ENCODE measurements at places on chromosomes 1 and 21.

DNA sequence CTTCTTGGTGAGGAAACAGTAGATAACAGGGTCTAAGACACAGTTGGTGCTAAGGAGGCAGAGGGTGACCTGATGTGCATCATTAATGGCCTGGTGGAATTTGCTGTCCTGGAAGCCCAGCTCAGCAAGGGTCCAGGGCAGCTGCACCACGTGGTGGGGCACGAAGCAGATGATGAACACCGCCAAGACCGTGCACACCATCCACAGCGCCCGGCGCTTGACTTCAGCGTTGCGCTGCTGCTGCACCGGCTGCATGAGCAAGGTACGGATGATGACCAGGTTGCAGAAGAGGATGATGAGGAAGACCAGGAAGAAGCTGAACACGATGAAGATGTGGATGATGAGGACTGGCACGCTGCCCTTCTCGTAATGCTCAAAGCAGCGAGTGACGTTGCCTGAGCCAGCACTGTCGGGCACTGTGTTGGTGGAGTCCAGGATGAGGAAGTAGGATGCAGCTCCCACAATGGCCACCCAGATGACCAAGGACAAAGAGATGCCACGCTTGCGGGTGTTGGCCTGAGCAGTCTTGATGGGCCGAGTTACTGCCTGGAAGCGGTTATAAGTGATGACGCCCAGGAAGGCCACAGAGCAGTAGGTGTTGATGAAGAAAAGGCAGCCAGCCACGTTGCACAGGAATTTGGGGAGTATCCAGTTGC, 26.2 kb downstream of the PTAFR start:
- H3K27ac ChIP-seq: no peak overlapping the region
- no peak for DNase-seq
- peaks cover 11% of the 10 kb centered on the region for H3K27me3 ChIP-seq
- H3K36me3 ChIP-seq: peaks cover 9% of the 10 kb centered on the region
- H3K4me3 ChIP-seq: no peak overlapping the region
- H3K4me1 ChIP-seq: no peaks in the 10 kb centered on the region

- DNase-seq: no peak
- H3K4me1 ChIP-seq: peaks cover 11% of the 10 kb centered on the region
- no peaks in the 10 kb centered on the region for H3K27me3 ChIP-seq
These were observed 122.3 kb downstream of the DMRTB1 start for GRCh38 chr1:53581476-53581875.

DNA sequence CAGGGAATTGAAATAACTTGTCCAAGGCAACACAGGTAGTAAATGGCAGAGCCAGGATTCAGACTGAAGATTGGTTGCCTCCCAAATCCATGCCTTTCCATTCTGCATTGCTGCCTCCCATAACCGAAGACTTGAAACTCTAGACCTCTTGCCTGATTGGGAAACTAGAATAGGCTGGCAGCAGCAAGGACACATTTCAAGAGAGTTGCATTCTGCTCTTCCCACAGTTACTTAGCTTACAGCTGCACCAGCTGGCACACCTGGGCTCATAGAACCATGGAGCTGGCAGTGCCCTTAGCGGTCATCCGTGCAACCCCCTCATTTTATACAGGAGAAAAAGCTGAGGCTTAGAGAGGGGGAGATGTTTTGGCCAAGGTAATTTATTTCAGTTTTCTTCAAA, 8.0 kb downstream of the TRNAU1AP start:
- no peaks in the 10 kb centered on the region for H3K27me3 ChIP-seq
- peaks cover 2% of the 10 kb centered on the region for H3K4me1 ChIP-seq
- H3K27ac ChIP-seq: no peak overlapping the region
- H3K4me3 ChIP-seq: no peak overlapping the region
- H3K36me3 ChIP-seq: peaks cover 10% of the 10 kb centered on the region

DNA sequence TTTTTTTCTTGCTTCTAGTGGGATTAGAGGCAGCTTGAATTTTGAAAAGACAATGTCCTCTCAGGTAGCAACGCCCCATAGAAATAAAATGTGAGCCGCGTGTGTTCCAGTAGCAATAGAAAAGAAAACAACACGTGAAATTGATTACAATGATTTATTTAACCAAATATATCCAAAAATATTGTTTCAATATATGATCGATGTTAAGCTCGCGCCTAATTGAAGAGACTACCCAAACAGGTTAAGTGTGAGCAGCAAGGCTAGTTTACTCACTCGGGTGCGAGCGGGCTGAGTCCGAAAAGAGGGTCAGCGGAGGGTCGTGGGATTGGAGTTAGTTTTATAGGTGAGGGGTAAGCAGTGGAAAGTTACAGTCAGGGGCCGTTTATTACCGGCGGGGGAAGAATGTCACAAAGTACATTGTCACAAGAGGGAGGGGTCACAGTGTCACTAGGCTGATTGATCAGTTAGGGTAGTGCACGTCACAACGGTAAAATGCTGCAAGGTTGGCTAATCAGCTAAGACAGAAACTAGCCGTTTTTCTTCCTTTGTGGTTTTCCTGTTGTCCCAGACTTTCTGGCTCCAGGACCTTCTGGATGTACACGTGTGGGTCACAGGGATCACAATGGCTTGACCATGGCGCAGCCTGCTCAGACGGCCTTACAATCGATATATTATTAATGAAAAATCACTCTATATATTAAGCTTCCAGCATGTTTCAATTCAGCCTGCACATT, 697 bp upstream of the ZNF670 start:
- H3K27me3 ChIP-seq: peaks cover 9% of the 10 kb centered on the region
- peak overlapping the region; percentile 87 for H3K4me3 ChIP-seq
- H3K4me1 ChIP-seq: peaks cover 18% of the 10 kb centered on the region
- peak; percentile 16 for DNase-seq

DNA sequence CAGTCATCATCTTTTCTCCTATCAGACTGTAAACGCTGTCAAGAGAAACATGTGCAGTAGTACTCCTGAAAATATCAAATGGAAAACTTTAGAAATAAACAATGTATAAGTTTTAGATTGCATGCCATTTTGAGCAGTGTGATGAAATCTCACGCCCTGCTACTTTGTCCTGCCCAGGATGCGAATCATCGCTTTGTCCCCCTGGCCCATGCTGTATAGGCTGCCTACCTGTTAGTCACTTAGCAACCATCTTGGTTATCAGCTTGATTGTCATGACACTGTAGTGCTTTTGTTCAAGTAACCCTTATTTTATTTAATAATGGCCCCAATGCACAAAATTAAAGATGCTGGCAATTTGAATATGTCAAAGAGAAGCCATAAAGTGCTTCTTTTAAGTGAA, 363.0 kb downstream of the ZP4 start:
- no peaks in the 10 kb centered on the region for H3K4me1 ChIP-seq
- no peak for DNase-seq
- no peaks in the 10 kb centered on the region for H3K36me3 ChIP-seq
- no peaks in the 10 kb centered on the region for H3K27me3 ChIP-seq

DNA sequence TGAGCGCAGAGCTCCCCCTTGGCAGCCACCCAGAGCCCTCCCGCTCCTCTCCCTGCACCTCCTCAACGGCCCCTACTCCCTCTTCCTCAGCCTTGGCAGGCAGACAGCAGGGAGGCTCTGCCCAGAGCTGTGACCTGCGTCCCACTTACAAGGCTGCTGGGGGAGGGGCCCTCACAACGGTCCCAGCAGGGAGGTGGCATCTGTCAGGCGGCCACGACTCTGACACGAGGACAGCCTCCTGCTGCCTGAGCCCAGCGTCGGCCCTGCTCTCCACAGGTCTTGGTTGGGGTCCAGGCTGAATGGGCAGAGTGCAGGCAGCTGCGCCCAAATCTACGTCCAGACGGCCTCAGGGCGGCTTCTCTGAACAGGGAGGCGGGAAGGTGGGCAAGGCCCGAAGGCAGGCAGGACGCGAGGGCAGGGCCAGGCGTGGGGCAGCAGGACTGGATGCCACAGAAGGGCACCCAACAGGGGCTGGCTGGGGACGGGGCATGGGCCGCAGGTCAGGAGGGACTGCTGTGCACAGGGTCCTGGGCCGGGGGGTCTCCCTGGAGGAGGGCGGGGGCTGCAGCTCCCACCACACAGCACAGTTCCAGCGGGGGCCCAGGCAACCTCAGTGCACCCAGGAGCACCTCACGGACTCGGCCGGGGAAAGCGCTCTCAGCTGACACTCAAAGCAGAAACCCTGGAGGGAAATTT, 7.5 kb downstream of the SLC19A1 start:
- H3K4me1 ChIP-seq: peaks cover 10% of the 10 kb centered on the region
- DNase-seq: no peak
- no peak overlapping the region for H3K4me3 ChIP-seq
- no peaks in the 10 kb centered on the region for H3K27me3 ChIP-seq

- no peak for DNase-seq
- peaks cover 25% of the 10 kb centered on the region for H3K4me1 ChIP-seq
- no peak overlapping the region for H3K4me3 ChIP-seq
- no peaks in the 10 kb centered on the region for H3K36me3 ChIP-seq
- peaks cover 14% of the 10 kb centered on the region for H3K27me3 ChIP-seq
- no peak overlapping the region for H3K27ac ChIP-seq
These were observed 567.2 kb downstream of the NPHP4 start for GRCh38 chr1:5424802-5425703.

DNA sequence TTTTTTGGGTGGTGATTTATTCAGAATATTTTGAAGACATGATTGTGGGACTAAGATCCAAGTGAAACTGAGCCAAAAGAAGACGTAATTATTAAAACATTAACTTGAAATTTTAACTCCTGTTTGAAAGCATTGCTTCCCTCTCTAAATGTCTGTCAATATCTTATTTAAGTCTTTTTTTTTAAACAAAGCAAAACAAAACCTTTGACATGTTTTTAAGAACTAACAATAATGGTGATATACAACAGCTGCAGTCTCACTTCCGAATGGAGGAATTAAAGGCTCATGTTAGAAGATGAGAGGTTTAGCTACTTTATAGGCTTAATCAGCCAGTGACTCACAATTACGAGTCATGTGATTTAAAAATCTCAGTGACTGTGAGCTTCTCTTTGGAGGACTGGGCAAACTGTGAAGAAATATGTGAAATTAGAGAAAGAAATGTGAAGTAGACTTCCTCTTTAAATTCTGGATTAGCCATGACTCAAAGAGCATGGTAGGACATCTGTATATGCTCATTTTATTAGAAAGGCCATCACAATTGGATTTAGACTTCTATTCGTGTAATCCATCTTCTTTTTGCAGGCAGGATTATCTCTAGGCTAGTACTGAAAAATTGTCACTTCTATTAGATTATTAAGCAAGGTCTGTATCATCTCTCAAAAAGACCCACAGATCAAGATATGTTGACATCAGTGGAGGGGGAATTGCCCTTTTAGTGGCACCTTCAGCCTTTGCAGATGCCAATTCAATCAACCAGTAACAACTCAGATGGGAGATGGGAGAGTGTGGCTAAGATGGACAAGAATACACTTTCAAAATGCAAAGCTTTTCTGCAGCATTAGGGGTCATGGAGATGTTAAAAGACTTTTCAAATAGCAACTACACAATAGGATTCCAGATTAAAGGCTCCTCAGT, 28.7 kb downstream of the KCNA3 start:
- H3K36me3 ChIP-seq: peaks cover 2% of the 10 kb centered on the region
- no peak for DNase-seq
- peak overlapping the region; percentile 74 for H3K27ac ChIP-seq
- peaks cover 41% of the 10 kb centered on the region for H3K4me1 ChIP-seq

DNA sequence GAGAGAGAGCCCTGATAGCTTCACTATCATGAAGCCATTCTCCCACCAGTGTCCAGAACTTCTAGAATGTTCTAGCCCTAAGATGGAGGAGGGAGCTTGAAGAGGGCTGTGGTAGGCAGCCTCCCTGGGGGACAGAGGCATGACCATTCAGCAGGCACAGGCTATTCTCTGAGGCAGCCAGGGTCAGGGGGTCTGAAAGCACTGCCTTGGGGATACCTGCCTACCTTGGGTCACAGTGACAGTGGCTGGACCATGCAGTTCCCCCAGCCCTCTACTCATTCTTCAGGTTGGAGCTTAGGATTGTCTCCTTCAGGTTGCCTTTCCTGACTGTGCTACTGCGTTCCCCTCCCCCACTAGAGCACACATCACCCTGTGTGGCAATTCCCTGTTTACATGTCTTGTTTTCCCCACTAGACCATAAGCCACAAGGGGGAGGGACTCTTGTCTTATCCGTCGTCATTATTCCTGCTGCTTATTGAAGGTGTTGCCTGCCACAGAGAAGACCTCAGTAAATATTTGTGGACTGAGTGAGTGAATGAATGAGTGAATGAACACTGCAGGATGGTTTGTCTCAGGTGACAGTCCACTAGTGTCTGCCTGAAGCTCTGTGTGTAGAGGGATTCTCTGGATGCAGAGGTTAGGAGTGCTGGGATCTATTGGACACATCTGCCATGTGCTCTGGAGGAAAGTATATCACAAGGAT, 5.2 kb downstream of the ZDHHC18 start:
- peaks cover 58% of the 10 kb centered on the region for H3K36me3 ChIP-seq
- DNase-seq: no peak
- no peaks in the 10 kb centered on the region for H3K27me3 ChIP-seq
- H3K4me3 ChIP-seq: no peak overlapping the region

DNA sequence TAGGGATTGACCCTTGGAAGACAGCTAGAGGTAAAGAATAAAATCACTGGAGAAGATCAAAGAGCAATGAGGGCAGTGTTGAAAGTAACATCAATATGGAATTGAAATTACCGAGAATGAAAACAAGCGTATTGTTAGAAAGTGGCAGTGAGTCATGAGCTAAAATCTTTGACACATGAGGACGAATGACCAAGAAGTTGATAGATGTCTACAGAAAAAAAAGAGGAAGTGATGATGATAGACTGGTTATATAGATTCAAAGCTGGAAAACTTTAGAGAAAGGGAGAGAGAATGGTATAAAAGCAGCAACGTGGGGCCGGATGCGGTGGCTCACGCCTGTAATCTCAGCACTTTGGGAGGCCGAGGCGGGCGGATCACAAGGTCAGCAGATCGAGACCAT, 12.5 kb upstream of the DNM3 start:
- no peak for DNase-seq
- H3K36me3 ChIP-seq: peaks cover 26% of the 10 kb centered on the region
- H3K27ac ChIP-seq: no peak overlapping the region
- H3K4me3 ChIP-seq: no peak overlapping the region
- no peaks in the 10 kb centered on the region for H3K27me3 ChIP-seq
- no peaks in the 10 kb centered on the region for H3K4me1 ChIP-seq

DNA sequence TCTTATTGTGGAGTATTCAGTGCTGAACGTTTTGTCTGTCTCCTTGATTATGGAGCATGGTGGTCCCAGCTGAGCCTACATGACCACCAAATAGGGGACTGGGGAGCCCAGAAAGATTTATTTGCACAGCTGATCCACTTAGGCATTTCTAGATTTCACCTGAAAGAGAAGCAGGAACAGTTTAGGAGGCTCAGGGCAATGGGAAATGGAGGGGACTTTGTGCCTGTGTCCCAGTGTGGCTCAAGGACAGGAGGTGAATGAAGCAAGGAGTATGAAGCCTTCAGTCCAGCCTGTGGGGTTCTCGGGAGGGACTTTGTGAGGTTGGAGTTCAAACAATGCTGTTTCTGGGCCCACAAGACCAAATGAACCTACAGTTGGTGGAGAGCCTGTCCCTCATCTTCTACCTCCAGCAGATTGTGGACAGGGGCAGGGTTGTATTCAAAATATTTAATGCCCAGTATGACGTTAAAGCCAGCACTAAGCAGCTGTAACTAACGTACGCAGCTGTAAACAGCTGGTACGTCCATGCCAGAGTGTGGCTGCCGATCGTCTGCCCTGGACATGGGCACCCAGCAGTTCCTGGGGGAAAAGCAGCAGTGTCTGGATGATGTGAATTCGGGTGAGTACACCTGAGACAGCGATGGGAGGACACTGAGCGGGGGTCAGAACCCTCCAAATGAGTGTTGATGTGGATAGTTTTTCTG, 164.9 kb upstream of the RAB4A start:
- H3K36me3 ChIP-seq: no peaks in the 10 kb centered on the region
- no peak overlapping the region for H3K4me3 ChIP-seq
- no peak for DNase-seq
- H3K27ac ChIP-seq: no peak overlapping the region

Measured in activated naive CD8-positive, alpha-beta T cell treated with anti-CD3 and anti-CD28 coated beads for 36 hours (primary cell).